ENCODE measurements at places on chromosomes 5 and 9.

- DNase-seq, result no peak
Observed at GRCh38 chr5:55592388-55593114, 57.8 kb upstream of the PLPP1 start.

DNA sequence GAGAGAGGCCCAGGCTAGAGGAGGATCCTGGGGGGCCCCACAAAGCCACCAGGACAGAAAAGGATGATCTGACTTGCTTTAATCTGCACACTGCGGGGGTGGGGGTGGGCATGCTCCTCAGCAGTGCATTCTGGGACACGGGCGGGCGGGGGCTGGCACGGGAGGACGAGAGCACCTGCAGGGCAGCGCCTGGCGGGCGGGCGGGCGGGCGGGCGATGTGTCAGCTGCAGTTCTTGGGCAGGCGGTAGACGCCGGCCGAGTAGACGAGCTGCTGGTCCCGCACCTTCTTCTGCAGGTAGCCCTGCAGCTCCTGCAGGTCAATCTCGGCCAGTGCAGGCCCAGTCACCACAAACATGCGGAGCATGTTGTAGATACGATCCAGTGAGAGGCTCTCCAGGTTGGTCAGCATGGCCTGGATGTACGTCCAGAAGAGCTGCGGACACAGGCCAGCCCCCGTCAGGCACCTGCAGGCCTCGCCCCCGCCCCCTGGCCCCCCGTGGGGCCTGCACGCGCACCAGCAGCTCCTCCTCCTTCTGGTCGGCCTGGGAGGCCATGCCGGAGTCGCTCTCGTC lies 3.0 kb upstream of the TMEM210 start:
- DNase-seq, result no peak

DNA sequence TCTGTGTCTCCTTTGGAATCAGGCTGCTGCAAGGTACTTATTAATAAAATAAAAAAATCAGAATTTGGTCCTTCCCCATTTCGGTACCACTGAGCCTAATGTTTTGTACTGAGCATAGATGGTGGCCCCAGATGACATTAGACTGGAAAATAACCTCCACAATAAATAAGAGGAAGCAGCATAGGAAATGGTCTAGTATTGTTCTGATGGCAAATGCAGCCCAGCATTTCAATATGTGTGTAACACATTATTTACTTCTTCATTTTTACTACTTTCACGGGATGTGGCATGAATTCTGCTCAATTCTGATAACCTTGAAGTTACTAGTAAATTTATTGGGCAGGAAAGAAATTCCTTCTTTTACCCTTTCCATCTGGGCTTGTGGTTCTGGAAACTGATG lies 295.6 kb downstream of the ADGRV1 start:
- no peak for DNase-seq

DNA sequence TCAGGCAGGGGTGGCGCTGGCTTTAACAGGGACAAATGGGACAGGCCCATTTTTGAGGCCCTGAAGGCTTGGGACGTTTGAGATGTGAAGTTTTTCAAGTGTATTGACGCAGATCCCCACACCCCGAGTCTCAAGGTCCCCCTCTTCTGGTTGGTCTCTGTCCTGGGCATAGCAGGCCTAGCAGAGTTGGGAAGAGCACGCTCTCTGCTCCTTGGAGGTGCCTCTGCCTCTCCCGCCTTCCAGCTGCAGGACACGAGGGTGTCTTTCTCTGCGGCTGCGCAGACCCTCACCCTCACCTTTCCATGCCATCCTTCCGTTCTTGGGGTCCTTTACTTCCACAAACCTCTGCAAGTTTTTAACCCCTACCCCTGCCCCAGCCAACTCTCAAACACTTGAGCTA lies 18.6 kb downstream of the ADAMTSL2 start:
- no peak for DNase-seq

- no peak for DNase-seq
Observed at GRCh38 chr5:148882332-148882731, 55.9 kb downstream of the ADRB2 start.

GRCh38 chr5:142356349-142356715 lies 31.5 kb upstream of the SPRY4 start:
- no peak for DNase-seq

DNA sequence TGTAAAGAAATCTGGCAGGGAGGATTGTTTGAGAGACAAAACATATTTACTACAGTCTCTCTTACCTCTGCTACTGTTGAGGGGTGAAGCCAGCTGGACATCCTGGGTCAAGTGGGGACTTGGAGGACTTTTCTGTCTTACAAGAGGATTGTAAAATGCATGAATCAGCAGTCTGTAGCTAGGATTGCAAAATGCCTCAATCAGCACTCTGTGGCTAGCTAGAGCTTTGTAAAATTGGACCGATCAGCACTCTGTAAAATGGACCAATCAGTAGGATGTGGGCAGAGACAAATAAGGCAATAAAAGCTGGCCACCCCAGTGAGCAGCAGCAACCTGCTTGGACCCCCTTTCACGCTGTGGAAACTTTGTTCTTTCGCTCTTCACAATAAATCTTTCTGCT lies 995.8 kb upstream of the CDH6 start:
- no peak for DNase-seq

DNA sequence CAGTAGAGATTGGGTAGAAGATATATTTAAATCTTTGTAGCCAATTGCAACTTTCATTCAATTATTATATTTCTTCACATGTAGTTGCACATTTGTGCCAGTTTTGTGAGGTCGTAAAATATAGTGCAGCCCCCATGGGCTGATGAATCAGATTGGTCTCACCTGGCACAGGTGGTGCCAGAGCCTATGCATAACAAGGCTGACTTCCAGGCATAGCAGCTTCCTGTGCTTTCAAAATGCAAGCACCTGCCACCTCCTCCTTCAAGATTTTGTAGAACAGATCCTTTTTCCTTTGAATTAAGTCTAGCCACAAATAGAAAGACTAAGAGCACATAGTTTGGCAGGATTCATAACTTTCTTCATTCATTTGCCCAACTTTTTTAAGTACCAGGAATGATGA lies 87.1 kb downstream of the STARD4 start:
- no peak for DNase-seq

DNA sequence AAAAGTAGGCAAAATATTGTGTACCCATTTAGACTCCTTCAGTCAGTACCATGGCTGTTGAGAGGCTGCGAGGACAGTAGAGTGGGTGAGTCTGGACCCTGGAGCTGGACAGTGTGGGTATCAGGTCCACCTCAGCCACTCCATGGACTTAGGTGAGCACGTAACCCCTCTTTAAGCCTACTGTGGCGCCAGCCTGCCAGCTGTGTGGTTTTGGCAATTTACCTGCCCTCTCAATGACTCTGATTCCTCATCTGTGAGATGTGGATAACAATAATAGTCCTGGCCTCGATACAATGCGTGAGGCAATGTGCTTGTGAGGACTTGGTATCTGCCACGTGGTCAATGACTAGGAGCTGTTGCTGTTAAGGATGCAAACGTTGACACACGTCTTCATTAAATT lies 17.9 kb downstream of the SLC1A3 start:
- DNase-seq, result no peak

DNA sequence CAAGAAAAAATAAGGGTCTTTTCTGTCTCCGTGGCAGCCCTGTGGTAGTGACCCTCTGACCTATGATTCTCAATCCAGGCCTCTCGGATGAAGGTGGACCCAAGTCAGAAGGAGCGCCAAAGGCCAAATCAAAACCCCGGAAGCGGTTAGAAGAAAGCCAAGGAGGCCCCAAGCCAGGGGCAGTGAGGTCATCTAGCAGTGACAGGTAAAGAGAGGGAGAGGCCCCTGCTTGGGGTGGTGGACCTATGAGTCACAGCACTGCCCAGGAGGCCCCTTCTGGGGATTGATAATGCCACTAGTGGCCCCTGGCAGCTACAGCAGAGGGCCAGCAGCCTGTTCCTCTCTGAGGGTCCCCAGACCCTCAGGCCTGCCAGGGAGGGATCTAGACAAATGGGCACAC lies 6.4 kb upstream of the SLC2A8 start:
- DNase-seq, result no peak

DNA sequence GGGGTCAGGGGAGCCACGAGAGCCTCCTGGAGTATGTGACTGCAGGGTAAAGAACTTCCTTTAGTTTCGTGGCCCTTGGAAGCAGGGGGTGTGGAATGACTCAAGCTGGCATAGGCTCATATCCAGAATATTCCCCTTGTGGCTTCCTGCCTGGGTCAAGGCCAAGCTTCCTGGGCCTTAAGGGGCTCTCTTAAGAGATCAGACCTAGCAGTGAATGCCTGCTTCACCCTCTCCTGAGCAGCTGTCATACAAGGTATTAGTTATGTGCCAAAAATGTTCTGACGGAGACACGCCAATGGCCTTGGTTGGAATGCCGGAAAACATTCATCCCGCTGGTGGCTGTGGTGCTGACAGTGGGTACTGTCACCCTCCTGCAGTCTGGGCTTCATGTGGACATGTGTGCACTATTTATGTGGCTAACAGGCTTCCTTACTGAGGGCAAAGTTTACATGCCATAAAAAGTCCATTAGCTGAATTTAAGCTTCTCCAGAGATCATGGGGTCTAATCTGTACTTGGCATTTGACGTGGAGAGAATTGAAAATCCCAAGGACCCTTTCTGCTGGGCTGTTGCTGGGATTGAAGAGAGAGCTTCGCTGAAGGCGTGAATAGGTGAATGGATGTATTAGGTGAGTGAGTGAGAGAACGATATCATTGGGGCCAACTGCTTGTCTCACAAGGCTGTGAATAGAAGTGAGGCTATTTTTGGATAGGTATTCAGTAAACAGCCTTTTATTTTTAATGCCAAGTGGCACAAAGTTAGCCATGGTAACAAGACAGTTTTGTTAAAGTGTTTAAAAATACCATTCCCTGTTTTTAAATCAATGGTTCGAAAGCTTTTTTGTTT lies 156.8 kb downstream of the MACROH2A1 start:
- no peak for DNase-seq

- no peak for DNase-seq
Observed at GRCh38 chr5:73370640-73371583, 77.7 kb downstream of the FOXD1 start.

DNA sequence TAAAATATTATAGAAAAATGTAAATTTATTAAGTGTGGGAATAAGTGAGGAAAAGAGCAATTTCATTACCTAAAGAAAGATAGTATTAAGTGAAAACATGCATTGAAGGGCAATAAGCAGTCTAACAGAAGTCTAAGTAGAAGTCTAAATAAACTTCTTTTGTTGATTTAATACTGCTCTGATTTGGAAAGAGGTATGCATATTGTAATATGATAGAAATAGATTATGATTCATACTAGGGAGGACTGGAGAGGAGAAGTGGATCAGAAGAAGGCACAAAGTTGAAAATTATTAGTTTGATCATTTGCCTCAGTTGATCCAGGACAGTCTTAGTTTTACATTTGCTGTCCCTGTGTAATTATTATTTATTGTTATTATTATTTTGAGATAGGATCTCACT lies 6.6 kb upstream of the ERBIN start:
- DNase-seq, result no peak

DNA sequence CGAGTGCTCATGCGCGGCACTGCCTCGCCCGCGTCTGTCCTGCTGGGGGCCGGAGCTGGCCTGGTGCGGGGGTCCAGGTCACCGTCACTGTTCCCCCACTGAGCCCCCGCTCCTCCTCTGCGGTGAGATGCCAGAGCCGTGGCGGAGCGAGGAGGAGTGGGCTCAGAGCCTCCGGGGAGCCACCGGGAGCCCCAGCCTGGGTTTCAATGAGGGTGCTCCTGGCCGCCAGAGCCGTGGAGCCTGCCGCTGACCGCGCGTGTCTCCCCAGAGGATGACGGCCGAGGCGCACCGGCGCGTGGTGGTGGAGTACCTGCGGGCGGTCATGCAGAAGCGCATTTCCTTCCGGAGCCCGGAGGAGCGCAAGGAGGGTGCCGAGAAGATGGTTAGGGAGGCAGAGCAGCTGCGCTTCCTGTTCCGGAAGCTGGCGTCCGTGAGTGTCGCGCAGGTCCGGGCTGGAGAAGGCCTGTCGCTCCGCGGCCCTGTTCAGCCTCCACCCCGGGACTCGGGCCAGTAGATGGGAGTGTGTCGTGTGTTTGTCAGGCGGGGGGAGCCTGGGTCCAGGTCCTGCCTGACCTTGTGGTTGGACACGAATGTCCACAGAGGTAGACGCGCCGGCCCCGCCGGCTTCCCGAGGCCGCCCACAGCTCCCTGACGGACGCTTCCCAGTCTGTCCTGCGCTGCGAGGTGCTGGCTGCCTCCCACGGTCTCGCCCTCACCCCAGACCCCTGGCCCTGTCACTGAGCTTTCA lies 22.0 kb downstream of the EXOC3 start:
- no peak for DNase-seq

DNA sequence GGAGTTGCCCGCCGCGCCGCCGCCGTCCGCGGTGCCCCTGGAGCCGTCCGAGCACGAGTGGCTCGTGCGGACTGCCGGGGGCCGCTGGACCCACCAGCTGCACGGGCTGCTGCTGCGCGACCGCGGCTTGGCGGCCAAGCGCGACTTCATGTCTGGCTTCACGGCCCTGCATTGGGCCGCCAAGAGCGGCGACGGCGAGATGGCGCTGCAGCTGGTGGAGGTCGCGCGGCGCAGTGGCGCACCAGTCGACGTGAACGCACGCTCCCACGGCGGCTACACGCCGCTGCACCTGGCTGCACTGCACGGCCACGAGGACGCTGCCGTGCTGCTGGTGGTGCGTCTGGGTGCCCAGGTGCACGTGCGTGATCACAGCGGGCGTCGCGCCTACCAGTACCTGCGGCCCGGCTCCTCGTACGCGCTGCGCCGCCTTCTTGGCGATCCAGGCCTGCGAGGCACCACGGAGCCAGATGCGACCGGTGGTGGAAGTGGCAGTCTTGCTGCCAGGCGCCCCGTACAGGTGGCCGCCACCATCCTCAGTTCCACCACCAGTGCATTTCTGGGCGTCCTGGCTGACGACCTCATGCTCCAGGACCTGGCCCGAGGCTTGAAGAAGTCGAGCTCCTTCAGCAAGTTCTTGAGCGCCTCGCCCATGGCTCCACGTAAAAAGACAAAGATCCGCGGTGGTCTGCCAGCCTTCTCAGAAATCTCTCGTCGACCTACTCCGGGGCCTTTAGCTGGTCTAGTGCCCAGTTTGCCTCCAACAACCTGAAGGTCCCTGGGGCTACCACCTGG lies 1.6 kb downstream of the SOWAHA start:
- DNase-seq, result no peak

DNA sequence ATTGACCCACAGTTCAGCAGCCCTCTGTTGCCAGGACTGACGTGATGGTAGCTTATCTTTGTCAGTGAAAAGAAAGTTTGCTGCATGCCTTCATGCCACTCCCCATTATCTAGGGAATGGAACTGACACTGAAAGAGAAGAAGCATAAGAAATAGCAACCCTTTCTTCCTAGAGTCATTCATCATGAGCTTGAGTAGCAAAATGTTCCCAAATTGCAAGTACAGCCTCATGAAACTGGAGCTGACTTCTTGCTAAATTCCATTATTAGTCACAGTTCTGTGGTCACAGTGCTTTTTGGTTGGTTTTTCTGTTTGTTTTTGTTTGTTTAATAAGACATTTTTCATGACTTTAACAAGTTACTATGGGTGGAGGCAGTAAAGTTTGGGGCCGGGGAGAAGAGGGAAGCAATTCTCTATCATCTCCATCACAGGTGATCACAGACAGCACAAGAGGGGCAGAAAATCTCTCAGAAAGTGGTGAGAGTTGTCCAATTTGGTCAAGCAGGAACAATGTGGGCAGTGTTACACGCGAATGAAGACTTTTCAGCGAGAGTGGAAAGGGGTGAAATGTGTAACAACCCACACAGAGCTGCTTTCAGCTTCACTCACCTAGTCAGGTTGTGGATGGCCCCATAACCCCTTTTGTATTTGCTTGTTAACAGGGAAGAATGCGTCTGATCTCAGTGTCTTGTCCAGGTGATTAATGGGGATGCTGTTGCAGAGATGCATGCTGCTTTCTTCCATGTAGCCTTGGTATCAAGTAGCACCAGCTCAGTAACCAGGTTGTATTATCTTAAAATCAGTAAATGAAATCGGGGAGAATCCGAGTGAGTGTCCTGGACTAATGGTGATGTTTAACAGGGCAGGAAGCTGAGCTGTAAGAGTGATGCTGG lies 440.4 kb downstream of the DMRT2 start:
- no peak for DNase-seq

All from dorsolateral prefrontal cortex (tissue), 122 donors.